ENCODE measurements at places on chromosomes 12 and 14.

GRCh38 chr12:121365416-121366062 lies 13.3 kb upstream of the ANAPC5 start:
- no peak for DNase-seq

GRCh38 chr12:103774977-103775560 lies 66.0 kb downstream of the NT5DC3 start:
- no peak for DNase-seq

DNA sequence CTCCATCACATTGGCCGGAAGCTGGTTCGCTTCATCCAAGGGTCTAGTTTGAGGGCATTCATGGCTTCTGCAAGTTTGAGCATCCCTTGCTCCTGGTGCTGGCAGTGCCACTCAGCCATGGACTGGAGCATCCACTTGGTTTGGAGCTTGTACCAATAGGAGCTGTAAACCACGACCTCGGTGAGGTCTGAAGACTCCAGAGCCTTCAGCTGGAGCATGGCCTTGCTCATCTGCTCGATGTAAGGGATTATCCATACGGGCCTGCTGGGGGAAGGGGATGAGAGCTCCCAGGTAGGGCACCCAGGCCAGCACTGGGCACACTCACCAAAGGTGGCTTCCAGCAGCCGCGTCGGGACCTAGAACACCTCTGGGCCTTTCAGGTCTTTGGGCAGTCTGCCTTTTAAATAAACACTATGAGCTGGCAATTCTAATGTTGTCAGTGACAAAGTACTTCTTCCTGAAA lies 13.5 kb downstream of the FOS start:
- no peak for DNase-seq

GRCh38 chr12:48681399-48681709 lies 684 bp downstream of the KANSL2 start:
- DNase-seq: no peak

GRCh38 chr12:31321897-31322228 lies 4.1 kb downstream of the SINHCAF start:
- no peak for DNase-seq

DNA sequence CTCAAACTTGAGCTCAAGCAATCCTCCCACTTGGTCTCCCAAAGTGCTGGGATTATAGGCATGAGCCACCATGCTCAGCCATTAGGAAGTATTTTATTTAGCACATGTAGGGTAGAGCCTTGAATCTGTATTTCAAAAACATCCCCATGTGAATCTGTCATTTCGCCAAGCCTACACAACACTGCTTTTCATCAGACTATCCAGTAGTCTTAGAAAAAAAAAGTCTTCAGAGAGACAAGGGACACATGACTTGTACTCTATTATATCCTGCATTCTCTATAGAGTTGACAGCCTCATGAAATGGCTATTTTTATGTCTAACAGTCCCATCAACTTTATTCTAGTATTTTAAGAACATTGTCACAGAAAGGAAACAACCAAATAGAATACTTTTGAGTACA lies 35.4 kb downstream of the TM7SF3 start:
- no peak for DNase-seq

DNA sequence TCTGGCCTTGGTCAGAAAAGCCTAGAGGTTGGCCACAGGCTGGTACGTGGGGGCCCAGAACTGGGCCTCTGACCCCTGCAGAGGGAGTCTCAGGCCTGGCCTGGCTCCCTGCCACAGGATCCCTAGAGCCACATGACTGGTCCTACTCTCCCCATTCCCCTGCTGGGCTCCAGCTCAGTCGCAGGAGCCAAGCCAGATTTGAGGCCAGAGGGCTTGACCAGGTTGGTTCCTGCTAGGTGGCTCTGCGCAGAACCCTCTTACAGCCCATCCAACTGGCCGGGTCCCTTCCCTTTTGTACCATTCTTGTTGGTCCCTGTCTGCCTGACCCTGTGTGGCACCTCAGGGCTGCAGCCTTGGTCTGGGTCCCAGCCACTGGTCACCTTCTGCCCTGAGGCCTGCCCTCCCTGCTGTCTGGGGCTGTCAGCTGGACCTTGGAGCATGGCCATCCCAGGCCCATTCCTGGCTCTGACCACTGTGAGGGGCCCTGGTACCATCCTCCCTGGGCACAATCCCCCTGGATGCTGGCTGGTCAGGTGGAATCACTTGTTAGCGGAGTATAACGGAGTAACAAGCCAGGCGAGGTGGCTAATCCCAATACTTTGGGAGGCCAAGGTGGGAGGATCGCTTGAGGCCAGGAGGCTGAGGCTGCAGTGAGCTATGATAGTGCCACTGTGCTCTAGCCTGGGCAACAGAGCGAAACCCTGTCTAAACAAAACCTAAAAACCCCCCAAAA lies 22.9 kb upstream of the PPP1R13B start:
- DNase-seq: no peak

- no peak for DNase-seq
Measured at GRCh38 chr14:77005559-77005958, 22.9 kb downstream of the IRF2BPL start.

Data from activated CD4-positive, alpha-beta T cell treated with anti-CD3 and anti-CD28 coated beads for 4 hours (primary cell).